Astrocyte of the hippocampus (primary cell): ENCODE measurements at places on chromosomes 5 and 9.

- no peak for DNase-seq
These were observed 127.6 kb downstream of the SLC28A3 start for GRCh38 chr9:84212982-84213381.

GRCh38 chr5:125835293-125836172 is 587.7 kb upstream of the GRAMD2B start:
- DNase-seq: peak; percentile 66

- no peak for DNase-seq
These were observed 9.8 kb downstream of the RUSC2 start for GRCh38 chr9:35499701-35500030.

DNA sequence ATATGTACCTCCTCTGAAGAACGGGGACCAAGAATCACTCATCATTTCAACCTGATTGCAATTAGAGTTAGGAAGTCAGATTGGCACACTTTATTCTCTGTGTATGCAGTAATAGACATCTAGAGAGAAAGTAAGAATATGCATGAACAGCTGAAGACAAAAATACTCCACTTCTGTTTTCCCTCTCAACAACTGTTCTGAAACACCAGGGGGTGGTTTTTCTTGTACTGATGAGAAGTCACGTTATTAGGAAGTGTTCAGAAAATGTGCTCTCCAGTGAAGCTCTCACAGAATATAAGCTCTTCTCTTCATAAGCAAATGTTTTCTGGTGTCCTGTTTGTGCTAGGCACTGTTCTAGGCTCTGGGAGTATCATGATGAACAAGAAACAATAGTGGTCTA is 531.7 kb upstream of the C9orf72 start:
- no peak for DNase-seq

GRCh38 chr5:137731176-137731575 is 4.7 kb downstream of the KLHL3 start:
- DNase-seq: no peak

- no peak for DNase-seq
These were observed 257.7 kb downstream of the MCTP1 start for GRCh38 chr5:95027151-95027721.

GRCh38 chr9:85599540-85600105 is 142.1 kb downstream of the AGTPBP1 start:
- peak; percentile 8 for DNase-seq

GRCh38 chr5:78430866-78431265 is 70.4 kb downstream of the SCAMP1 start:
- DNase-seq: no peak

- DNase-seq: no peak
These were observed 46.5 kb downstream of the USP20 start for GRCh38 chr9:129881547-129882324.

GRCh38 chr9:34034698-34035065 is 14.0 kb downstream of the UBAP2 start:
- DNase-seq: peak; percentile 17

DNA sequence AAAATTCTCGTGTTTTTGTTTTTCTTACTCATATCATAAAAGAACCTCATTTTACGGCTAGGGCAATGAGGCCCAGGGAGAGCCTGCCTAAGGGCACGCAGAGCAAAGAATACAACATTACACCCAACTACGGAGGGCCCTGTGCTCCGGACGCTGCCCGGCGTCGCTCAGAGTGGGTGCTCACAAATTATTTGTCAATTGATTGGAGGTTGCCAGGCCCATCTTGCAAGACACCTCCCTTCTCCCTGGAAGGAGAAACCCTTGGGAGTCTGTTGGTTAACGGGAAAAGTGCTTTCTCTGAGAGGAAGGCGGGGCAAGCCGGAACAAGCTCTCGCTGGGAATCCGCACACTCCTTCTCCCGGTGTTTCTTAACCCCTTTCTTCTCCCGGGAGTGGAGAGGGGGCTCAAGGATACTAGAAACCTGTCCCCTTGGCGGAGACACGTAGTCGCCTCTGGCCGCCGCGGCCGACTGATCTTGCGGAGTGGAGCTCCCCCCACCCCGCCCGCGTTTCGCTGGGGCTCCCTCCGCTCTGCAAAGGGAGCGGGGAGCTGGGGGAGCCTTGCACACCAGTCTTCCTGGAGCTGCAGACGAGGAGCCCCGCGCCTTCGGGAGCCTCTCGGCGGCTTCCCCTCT is 599.3 kb upstream of the SGCD start:
- peak; percentile 15 for DNase-seq

DNA sequence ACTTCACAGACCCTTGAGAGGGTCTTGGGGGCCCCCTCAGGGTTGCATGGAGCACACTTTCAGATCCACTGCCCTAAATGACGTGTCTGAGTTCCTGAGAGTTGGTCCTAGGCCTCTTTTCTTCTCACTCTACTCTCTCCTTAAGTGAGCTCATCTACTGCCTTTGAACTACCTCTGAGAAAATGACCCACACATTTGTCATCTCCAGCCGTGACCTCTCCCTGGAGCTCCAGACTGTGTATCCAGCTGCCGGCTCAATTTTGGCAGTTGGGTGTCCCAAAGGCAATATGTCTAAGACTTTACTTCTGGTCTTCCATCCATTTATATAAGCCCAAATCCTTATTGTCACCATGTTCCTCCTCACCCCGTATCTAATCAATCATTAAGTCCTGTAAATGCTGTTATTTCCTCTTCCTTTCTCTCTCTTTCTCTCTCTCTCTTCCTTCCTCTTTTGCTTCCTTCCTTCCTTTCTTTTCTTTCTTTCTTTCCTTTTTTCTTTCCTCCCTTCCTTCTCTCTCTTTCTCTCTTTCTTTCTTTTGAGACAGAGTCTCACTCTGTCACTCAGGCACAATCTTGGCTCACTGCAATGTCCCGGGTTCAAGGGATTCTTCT is 51.2 kb upstream of the HSPA9 start:
- DNase-seq: no peak

DNA sequence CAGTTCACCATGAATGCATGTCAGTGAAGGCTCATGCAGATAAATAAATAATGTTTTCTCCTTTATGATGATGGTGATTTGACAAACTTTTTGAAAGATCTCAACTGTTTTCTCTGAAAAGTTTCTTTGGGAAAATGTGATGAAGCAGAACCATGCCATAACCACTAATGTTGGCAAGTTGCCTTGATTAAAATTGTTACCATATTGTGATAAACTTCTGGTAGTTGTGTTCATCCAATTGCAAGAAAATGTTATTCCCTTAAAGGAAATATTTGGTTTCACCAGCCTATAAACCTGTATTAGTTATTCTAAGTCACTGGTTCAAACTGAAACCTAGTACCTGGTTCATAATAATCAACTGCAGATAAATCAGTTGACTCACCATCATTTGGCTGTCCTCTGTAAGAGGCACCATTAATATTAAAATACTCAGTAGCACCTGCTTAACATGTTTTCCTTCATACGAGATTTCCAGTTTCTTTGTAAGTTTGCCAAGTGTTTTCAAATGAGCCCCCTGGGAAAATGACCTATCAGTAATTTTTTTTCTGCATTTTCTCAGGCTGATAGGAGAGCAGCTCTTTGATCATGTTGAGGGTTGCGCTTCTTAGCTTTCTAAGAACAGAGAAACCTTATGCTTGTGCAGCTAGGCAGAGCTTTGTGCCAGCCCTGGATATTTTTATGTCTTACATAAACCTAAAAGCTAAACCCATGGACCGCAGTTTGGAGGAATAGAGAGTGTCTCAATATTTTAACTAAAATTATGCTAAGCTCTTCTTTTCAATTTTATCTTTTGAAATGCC is 88.0 kb downstream of the LURAP1L start:
- DNase-seq: no peak

DNA sequence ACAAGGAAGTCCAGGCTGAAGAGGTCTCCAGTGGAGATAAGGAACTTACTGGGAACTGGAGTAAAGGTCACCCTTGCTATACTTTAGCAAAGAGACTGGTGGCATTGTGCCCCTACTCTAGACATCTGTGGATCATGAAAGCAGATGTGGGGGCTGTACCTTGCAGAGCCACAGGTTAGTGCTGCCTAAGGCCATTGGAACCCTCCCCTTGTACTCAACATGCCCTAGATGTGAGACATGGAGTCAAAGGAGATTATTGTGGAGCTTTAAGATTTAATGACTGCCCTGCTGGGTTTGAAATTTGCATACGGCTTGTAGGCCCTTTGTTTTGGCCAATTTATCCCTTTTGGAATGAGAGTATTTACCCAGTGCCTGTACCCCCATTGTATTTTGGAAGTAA is 397.3 kb upstream of the GRIN3A start:
- DNase-seq: no peak

DNA sequence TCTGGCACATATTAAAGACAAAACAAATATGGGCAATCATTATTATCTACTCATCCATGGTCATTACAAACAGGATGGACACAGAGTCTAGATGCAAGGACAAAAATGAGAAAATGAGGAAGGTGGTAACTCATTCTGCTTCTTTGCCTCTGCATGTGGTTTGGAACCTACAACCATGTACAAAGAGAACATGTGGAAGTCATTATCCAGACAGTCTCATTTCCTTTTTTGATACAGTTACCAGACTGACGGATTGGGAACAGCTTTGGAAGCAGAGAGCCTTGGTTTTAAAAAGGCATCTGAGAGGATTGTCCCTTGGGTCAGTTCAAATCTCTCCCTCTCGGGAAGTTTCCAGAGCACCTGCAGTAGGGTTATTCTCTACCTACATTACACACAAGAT is 433.4 kb upstream of the TNC start:
- no peak for DNase-seq

DNA sequence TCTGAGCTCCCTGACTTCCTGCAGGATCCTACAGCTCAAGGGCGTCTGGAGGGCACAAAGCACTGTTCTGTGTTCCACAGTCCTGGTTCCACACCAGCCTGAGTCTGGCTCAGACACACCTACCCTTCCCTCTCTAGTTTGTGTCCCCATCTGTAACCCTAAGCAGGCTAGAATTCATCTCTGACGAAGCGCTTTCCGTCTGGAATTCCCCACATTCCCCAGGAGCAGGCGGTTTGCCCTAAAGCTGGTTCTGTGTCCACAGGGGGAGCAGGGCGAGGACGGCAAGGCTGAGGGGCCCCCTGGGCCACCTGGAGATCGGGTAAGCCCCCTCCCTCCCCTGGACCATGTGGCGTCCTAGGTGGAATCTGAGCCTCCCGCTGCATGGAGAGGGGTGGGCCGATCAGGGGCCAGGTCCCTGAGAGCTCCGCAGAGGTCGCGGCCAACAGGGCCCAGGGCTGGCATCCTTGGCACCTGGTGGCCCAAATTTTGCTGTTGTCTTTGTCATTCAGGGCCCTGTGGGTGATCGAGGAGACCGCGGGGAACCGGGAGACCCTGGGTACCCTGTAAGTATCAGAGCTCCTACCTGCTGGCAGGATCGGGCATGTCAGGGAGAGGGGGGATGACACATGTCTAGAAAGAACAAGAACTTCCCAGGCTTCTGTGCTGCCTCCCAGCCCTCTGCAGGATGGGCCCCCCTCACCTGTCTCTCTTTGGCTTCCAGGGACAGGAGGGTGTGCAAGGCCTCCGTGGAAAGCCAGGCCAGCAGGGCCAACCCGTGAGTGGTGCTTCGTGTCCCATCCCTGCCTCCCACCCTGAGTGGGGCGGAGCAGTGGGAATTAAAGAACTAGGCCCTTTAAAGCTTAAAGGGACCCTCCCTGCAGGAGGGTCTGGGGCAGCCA is 34.5 kb upstream of the ORM1 start:
- DNase-seq: peak; percentile 86

- DNase-seq: no peak
These were observed 30.6 kb upstream of the IL6ST start for GRCh38 chr5:56025151-56025885.

- peak; percentile 57 for DNase-seq
These were observed 530 bp downstream of the UCK1 start for GRCh38 chr9:131530546-131530919.

GRCh38 chr9:125446561-125447094 is 185.0 kb downstream of the GAPVD1 start:
- no peak for DNase-seq

GRCh38 chr5:169243651-169244422 is 57.1 kb downstream of the SLIT3 start:
- DNase-seq: no peak

- DNase-seq: no peak
These were observed 76.7 kb upstream of the SYK start for GRCh38 chr9:90724880-90725279.

GRCh38 chr9:125761676-125762450 is 14.7 kb downstream of the PBX3 start:
- DNase-seq: no peak

GRCh38 chr5:15679161-15679560 is 179.2 kb downstream of the FBXL7 start:
- no peak for DNase-seq

GRCh38 chr9:85895685-85896084 is 45.3 kb upstream of the NAA35 start:
- DNase-seq: no peak

DNA sequence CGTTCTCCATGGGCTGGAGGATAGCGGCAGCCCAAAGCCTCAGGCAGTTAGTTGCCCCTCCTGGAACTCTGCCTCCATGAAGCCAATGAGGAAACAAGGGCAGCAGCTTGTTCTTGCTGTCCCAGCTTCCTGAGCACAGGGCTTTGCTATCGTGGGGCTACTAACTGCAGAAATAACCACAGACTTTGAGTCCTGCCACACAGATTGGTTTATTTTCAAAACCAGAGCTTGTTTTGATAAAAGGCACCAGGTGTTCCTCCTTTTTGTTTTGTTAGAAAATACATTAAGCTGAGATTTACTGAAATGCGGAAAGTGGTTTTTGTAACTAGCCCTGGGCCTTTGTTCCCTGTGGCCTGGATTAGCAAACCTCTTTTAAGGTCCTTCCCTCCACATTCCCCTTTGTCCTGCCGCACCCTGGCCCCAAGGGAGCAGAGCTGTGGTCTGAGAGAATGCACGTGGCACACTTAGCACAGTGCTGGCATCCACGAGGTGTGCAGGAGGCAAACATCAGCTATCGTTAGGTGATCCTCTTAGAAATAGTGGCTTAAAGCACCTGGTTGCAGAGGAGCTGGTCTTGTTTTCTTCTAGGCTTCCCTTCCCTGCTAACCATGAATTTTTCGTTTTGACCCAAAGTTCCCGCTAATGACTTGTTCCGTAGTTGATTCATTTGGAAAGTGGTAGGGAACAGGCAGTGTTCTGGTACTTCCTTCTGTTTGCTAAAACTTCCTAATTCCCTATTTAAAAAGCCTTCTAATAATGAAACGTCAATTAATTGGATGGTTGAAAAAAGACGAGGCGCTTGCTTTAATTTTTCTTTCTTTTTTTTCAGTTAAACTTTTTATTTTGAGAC is 21.5 kb downstream of the MVB12B start:
- peak; percentile 66 for DNase-seq

- DNase-seq: no peak
These were observed 5.5 kb downstream of the PAX5 start for GRCh38 chr9:37028420-37029031.

DNA sequence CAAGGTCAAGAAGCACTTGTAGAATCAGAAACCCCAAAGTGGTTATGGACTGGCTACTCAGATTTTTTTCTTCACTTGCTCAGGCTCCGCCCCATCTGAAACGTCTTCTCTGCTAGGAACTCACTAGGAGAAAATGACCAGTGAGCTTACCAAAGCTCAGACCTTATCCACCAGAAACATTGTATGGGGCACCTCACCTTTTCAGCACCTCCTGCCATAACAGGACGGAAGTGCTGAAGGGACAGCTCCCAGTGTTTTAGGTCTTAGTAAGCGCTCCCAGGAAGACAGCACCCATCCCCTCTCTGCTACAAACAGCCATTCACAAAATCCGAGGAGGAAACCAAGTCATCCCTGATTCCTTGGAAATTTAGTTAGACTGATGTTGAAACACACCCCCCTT is 1.2 kb upstream of the GABRA1 start:
- DNase-seq: peak; percentile 55
